ENCODE measurements at places on chromosomes 3 and 15. TPM values are rescaled to one million over a fixed set of nuclear protein-coding genes. Genes with fewer than 3 reads are reported as not detected.

The ZPLD1 gene
- total RNA-seq = 0.07 TPM

The FBN1 gene
- 1.0 TPM for total RNA-seq

The HHATL gene
- not detected for total RNA-seq

The ECT2 gene
- 9.3 TPM for total RNA-seq

The ACKR2 gene
- 1.6 TPM for total RNA-seq
